ENCODE measurements at places on chromosomes 4 and X.

DNA sequence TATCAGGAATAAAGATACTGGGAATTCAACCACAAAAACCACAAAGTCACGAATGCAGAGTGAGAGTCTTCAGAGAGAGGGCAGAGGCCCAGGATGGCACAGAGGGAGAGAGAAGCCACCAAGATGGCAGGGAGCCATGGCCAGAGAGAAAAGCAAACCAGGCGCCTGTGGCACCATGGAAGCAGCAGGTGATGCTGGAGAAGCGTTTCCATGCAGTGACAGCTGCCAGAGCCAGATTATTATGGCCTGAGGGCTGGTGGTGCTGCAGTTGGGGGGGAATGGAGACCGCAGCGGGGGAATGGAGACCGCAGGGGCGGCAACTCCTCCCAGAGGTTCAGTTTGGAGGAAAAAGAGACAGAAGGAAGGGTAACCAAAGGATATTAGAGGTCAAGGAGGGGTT, 5.8 kb downstream of the TAFAZZIN start:
- DNase-seq = no peak

DNA sequence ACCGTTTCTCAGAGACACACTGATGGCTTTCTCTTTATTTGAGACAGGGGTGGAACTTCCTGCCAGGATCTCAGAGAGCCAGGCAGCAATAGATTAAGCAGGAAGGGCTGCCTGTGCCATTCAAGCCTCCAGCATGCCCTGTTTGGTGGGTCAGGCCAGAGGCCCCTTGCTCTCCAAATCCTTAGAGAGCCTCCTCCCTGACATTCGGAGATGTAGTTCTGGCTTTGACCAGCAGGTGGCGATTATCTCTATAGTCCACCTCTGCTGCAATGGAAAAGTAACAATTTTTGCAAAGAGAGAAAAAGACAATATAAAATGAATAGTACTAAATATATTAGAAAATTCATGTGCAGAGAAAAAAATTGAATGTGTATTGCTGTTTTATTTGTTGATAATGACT, 93.9 kb downstream of the NXF2B start:
- peak; percentile 71 for DNase-seq

DNA sequence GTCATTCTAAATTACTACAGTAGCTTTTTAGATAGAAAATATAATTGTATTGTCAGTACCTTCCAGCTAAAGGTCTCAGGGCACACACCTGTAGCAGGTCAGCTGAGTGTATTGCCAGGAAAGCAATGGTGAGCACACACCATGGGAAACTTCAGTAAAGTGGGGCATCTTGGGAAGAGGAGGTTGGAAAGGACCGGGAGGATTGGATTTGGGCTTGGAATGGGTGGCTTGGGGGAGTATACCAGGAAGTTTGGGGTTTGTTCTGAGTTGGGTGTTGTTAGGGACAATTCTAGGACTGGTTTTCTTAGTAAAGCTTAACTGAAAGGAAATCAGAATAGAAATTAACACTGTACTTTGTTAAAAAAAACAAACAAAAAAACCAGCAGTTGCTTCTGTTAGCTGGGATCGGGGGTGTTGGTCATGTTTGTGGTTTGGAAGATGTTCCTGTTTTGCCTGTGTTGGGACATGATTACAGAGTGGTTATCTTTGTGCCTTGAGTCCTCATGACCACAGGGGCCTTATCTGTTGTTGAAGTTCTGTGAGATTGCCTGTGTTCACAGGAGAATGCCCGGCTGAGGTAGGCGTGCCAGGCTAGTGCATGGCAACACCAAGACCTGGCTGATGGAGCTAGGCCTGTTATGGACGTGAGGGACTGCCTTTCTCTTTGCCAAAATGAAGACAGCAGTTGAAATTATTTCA, 35.1 kb downstream of the PRIMPOL start:
- DNase-seq = no peak

- DNase-seq = no peak
Observed at GRCh38 chr4:123840197-123840596, 443.6 kb downstream of the SPRY1 start.

DNA sequence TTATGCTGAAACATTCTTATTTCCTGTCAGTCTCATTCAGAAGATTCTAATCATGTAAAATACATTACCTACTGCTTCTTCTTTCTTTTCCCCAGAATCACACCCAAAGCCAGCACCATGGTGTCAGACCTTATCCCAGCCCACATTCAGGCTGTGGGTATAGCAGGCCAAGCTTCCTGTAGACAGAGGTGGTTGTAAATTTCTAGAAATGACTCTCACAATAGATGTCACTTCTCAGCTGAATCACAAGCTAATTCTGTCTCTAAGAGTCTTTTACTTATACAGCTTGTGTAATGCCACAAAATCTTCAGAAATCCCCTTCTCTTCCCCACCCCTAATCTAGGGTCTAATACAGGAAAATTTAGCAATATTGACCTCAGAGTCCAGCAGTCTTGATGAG, 239.6 kb downstream of the PARM1 start:
- DNase-seq = no peak

DNA sequence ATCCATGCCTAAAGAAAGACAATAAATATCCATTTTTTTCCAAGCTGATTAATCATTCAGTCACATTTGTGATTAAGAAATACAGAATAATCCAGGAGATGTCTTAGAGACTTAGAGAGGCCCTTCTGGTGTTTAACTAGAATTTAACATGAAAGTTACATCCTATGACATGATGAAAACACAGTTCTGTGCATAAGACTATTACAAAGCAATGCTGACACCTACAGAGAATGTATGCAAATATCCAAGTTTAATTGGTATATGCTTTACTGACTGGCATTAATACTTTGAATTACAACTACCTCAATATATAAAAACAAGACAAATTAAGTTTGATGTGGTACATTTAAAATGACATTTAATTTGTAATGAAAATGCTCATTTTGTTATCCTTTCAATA, 17.8 kb upstream of the TLL1 start:
- DNase-seq = no peak

- no peak for DNase-seq
Observed at GRCh38 chrX:31223817-31224216, 152.0 kb upstream of the FTHL17 start.

- no peak for DNase-seq
Observed at GRCh38 chrX:51608126-51608525, 10.6 kb downstream of the CENPVL3 start.

DNA sequence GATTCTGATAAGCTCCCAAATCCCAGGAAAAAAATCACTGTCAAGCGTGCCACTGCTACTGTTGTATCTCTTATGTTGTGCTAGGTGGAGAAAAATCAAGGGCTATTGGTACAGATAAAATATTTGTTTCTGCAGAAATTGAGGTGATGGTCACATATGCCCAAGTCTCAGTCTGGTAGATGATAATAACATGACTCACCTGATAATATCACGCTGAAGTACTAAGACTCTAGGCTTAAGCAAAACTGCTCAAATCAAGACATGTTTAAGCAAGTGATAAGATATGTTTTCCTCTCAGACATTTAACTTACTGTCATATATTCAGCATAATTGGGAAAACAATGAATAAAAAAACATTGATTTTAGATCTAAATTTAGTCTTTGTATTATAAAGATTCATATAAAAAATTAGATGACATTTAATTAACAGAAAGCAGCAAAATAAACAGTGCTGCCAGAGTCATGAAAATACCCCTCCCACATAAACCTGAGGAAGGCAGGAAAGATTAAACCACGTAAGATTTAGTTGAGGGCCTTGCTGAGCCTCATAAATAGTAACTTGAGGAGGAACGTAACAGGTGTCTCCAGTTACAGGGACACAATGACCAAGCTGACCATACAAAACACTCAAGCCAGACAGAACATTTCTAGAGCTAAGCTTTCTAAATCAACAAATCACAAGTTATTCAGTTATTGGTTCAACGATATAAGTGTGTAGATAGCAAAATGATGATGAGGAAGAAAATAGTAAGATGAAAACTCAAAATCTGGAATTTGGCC, 143.5 kb downstream of the CHM start:
- DNase-seq = no peak

DNA sequence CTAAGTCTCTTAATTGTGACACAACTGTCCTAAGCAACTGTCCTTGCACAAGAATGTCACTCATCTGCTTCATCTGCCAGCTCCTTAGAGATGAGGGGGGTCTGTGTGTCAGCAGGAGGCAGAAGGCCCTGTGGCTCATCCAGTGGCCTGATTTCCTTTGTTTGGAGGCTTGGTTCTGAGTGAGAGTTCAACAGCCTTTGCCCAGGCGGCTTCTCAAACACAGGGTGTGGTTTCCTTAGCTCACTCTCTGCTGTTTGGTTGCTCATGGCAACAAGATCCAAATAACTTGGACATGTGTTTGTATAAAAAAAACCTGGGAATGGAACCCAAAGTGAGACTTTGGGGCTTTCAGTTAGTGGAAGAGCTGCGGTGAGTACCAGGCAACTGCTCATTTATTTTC, 46.6 kb downstream of the MAP7D3 start:
- DNase-seq = no peak

GRCh38 chrX:16458208-16458607, 191.8 kb upstream of the S100G start:
- no peak for DNase-seq

DNA sequence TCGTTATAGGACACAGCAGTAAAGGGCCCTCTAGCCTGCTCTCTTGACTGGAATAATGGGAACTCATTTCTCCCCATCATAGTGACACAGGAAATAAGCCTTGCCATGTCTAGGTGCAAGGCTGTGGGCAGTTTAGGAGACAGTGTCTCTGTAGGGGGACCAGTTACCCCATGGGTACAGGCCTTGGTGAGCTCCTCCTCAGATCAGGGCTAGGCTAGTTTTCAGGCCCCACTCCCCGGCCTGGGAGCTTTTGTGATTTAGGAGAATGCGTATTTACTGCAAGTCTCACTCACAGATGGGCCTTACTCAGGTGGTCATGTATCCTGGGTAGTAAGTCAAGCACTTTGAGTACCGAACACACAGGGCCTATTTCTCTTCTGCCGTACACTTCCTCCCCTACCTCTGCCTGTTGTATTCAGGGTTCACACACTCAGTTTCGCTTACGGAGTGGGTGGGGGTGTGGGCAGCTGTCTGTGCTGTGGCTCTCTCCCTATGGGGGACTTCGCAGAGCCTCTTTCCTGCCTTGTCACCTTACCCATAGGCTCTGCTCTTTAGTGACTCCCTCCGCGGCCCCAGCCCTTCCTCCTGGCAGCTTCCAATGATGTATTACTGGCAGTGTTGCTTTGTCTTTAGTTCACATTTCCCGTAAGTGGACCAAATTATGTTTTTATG, 34.2 kb downstream of the FAM193A start:
- no peak for DNase-seq

- no peak for DNase-seq
Observed at GRCh38 chrX:153830640-153831428, 490 bp upstream of the PDZD4 start.

DNA sequence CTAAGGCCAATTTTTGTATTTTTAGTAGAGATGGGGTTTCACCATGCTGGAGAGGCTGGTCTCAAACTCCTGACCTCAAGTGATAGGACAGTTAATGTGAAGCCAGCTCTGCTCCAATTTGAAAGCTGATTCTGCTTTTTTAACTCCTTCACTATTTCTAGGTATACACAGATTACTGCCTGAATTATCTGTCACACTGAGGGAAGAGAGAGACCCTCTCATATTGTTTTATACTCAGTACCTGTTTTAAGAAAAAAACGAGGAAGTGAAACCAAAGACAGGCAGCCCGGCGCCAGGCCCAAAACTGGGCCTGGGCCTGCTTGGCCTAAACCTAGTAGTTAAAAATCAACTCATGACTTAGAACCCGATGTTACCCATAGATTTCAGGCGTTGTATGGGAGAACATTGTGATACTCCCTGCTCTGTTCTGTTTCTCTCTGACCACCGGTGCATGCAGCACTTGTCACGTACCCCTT, 1601.5 kb upstream of the PCDH10 start:
- no peak for DNase-seq

GRCh38 chr4:27132497-27132896, 271.9 kb downstream of the STIM2 start:
- no peak for DNase-seq

DNA sequence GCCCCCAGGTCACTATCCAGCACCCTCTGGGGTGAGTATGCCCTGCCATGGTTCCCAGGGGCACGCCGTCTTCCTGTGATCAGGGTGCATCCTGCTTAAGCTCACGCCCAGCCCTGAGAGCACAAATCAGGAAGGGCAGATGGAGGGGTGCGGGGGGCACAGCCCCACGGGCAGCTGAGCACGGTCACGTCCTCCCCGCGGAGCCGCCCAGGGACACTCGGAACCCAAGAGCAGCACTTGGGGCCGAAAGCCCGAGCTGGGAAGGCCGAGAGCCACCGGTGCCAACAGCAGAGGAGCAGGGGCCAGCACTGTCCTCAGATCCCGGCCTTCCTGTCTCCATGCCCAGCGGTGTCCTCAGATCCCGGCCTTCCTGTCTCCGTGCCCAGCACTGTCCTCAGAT, 21.5 kb downstream of the NELFA start:
- DNase-seq = no peak

DNA sequence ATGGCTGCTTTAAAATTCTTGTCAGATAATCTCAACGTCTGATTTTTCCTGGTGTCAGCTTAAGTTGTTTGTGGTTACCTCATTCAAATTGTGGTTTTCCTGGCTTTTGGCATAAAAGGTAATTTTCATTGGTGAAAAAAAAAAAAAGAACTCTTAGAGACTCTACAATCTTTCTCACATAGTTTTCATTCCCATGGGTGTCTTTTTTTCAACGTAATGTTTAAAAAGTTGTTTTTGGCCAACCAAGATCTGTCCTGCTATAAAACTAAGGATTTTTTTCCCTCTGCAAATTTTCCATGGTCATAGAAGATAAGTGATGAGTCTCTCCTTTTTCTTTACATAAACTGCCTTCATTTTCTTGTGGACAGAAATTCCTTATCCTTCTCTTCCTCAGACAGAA, 28.9 kb upstream of the RPS6KA6 start:
- no peak for DNase-seq
